ENCODE measurements at places on chromosomes 16 and 17.

DNA sequence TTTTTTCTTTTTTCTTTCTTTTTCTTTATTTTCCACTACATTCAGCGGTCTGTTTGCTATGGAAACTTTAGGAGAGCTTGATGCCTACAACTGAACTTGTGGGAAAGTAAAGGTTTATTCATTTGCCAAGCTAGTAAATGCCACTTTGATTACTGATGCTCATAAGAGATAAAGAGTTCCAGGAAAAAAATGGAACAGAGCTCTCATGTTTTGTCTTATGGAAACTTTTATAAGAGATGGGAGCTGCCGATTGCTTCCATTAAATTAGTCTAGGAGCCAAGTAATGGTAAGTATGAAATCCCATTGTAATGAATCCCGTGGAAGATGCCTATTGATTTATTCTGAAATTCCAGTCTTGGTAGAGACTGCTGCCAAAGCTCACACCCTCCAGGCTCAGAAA is 7.1 kb downstream of the ANKFN1 start:
- DNase-seq, result no peak

- no peak for DNase-seq
Observed at GRCh38 chr16:59397638-59398037, 663.5 kb upstream of the GOT2 start.

DNA sequence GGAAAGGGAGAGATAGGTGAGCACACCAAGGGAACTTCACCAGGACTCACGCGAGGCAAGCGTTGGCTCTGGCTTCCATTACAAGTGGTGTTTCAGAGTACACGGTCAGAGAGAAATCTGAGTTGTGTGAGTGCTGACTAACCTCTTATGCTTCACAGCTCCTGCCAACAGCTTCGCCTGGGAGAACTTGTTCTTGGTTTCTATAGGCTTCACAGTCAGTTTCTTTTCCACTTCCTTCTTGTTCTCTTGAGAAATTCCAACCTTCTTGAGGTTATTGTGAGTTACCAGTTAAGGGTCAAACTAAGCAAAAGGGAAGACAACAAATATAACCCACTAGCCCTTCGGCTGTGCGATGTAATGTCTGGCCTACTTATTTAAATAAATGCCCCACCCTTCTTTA is 18.9 kb downstream of the PSME3IP1 start:
- DNase-seq, result no peak

DNA sequence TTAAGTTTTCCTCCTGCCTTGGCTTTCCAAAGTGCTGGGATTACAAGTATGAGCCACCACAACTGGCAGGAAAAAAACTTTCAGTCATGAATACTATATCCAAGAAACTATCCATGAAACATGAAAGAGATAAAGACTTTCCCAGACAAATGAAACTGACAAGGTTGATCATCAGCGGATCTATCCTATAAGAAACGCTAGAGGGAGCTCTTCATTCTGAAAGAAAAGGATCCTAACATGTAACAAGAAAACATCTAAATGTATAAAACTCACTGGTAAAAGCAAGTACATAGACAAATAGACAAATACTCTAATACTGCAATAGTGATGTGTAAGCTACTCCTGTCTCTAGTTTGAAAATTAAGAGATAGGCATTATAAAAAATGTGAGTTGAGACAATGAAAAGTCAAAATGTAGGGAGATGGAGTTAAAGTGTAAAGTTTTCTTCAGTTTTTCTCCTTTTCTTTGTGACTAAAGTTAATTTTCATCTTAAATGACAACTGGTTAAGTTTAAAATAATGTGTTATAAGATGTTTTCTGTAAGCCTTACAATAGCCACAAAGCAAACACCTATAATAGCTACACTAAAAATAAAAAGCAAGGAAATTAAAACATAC is 79.6 kb upstream of the TEKT1 start:
- DNase-seq, result peak; percentile 62

DNA sequence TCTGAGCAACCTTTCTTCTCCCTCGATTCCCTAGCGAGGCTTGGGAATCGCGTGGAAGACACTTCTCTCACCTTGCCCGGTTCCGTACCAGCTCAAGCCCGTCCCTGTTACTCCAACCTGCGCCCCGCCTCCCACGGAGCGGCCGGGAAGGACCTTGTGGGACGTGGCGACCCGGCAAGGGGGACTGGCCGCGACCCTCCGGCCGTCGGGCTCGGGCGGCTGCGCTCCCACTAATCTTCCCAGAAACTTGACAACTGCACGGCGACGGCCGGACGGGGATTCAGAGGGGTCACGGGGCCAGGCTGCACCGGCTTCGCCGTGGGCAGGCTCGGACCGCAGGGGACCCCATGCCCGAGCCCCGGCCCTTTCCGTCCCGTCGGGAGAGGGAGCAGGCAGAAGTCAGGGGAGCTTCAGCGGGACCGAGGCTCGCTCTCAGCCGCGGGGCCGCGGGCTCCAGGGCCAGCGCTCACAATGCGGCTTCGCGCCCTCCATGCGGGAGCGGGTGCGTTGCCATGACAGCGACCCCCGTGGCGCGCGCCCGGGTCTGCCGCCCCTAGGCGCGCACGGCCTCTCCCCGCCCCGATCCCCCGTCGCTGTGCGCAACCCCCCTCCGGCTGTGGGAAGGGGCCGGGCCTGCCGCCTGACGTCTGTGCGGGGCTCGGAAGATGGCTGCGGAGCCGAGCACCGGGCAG is at the start of gene SGSM2:
SGSM2 (plus strand) TSS at position 650 of the 692 bp plus-strand sequence. CDS start 188 bp downstream, outside the sequence.
- DNase-seq, result peak; percentile 25
